ENCODE measurements at places on chromosomes 3 and 15.

- DNase-seq, result no peak
Measured at GRCh38 chr3:56089739-56090138, 378.5 kb downstream of the ERC2 start.

GRCh38 chr15:35693886-35694285, 147.9 kb upstream of the DPH6 start:
- DNase-seq, result no peak

DNA sequence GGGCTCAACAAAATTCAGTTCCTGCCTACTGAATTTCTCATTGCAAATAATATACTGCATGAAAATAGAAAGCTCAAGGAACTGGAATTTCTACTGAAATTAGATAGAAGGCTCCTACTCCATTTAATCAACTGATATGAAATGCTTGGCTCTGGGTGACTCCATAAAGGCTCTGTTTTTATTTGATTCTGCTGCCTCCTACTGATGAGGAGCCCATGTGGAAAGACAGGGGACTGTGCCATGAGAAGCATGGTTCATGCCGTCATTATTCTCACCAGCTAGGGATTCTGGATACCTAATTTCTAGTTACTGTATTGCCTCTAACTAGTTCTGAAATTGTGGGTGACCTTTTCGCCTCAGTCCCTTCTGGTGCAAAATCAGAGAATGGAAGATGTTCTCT, 366.2 kb upstream of the DPH6 start:
- no peak for DNase-seq

DNA sequence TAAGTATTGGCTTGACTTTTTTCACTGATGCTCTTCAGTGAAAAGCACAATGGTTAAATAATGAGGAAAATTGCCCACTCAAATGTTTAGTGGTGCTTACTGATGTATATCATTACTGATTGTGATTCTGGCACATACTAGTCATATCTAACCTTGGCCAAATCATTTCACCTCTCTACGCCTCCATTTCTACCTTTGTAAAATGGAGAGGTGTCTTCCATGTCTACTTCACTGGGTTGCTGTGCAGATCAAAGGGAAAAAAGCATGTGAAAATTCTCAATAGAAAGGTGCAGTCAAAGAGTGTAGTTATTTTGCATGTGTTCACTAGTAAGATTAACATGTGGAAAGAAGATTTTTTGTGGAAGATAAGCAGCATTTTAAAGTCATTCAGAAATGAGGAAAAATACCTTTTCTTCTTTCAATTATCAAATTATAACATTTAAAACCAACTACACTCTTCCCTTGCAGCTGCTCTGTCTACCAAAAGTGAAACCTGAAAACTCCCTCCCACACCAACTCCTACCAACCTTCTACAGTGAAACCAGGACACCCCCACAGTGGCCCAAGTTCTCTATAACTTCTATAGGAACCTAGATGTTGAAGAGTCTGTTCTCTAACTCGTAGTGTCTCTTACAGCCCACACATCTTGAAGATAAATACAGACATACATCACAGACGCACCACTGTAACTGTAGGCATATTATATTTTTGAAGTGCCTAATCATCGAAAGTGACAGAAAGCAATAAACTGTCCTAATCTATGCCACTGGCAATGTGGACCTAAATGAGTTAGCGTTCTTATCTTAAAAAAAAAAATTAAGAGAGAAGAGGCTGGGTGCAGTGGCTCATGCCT, 1.4 kb downstream of the CD200R1 start:
- no peak for DNase-seq

DNA sequence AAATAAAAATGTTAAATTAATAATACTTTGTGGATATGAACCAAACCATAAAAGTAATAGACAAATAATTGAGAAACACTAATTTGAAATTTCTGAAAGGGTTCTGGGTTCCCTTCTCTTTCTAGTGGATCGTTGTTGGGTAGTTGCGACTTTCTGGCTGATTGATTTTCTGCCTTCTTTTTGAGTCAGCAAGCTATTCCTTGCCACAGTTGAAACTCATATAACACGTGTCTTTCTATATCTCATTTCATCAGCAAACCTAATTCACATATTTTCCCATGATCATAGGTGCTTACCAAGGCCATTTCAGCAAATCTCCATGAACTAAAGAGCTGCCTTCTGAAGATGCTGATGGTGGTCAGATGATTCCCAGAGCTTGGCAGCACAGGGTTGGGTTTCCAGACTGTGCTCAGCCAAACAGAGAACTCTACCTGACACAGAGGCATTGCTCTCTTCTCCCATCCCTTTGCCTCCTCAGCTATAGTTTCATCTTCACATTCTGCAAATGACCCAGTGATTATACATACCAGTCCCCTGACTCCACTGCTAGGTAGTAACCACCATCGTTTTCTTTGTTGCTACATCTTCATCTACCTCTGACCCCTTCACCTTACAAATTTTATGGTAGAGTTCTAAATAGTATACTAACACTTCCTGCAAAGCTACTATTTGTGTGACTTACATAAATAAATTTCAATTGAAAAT, 383.9 kb upstream of the DPH6 start:
- DNase-seq, result no peak

- peak; percentile 28 for DNase-seq
Measured at GRCh38 chr3:129046037-129046731, 14.4 kb upstream of the GP9 start.

DNA sequence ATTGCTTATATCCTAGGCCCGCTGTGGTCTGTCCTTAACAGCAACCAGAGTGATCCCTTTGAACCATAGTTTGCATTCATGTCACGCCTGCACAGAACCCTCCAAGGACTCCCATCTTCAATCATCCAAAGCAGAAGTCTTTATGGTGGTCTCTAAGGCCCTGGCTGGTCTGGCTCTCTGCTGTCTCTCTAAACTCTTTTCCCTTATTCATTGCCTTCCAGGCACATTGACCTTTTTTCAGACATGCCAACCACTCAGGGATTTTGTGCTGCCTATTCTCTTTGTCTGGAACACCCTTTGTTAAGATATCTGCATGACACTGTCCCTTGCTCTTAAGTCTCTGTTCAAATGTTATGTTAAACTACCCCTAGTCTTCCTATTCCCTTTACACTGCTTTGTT, 21.9 kb upstream of the ZBTB47 start:
- no peak for DNase-seq

DNA sequence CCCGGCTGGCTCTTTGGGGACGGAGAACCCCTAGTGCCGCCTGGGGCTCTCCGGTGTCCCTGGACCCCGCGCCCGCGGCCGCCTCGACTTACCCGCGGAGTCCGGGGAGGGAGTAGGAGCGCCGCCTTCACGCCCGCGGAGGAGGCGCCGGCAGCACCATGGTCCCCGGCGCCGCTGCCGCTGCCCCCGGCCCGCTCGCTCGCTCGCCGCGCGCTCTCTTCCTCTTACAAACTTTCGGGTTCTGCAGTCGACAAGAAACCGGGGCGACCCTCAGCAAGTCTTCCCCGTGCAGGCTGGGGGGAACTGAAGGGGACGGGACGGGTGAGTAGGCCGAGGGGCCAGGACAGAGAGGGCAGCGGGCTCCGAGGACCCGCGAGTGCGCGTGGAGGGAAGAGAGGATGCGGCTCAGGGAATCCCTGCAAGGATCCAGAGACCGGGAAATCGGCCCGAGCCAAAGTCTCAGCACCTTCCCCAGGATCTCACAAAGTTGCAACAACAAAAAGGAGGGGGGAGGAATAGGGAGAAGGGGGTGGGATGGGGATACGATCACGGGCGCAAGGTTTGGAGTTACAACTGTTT, 2.0 kb downstream of the FOXP1 start:
- DNase-seq, result peak; percentile 20

DNA sequence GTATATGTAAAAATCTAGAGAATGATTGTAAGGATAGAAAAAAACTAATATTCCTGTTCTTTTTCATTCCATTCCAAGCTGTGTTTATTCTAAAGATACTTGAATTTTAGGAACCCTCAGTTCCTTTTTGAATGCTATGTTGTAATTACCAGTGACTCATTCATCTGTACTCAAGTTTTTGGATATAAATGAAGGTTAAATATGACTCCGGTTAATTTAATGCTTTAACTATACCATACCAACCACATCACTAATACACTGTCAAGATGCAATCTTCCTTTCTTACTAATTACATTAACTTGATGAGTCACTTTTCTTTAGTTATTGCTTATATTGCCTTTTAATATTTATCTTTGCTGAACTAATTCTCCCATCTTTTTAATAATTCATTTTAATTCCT, 68.8 kb upstream of the ZNF148 start:
- DNase-seq, result no peak

- DNase-seq, result no peak
Measured at GRCh38 chr15:92580933-92581445, 74.6 kb downstream of the FAM174B start.

GRCh38 chr3:102525624-102526023, 90.8 kb downstream of the ZPLD1 start:
- DNase-seq, result no peak

- no peak for DNase-seq
Measured at GRCh38 chr15:50134524-50135024, 15.5 kb upstream of the ATP8B4 start.

GRCh38 chr15:26848498-26848897, 18.4 kb upstream of the GABRA5 start:
- no peak for DNase-seq

DNA sequence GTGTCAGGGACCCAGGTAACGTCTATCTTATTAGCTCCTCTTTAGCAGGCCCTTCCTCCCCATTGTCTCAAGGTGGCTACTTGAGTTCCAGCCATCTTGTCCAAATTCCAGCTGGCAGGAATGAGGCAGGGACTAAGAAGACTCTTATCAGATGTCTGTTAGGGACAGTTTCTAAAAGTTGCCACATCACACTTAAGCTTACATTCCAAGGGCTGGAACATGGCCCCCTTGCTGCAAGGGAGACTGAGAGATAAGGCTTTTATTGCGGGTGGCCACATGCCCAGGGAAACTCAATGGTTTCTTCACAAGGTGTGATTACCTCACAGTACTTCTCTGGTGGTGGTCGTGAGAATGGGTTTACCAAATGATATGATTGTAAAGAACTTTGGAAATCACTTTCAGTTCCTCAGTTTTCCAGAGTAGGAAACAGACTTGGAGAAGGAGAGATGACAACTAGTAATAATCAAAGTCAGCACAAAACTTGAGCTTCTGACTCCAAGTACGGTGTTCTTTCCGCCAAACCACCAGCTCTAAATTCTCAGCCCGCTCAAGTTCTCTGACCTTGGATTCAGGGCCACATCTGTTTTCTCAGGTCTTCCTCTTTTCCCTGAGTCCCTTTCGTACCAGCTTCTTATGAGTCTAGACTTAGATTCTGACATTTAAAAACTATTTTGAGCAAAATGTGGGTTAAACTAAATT, 14.2 kb downstream of the PDIA5 start:
- no peak for DNase-seq

- no peak for DNase-seq
Measured at GRCh38 chr3:45976191-45977091, 19.2 kb downstream of the FYCO1 start.

DNA sequence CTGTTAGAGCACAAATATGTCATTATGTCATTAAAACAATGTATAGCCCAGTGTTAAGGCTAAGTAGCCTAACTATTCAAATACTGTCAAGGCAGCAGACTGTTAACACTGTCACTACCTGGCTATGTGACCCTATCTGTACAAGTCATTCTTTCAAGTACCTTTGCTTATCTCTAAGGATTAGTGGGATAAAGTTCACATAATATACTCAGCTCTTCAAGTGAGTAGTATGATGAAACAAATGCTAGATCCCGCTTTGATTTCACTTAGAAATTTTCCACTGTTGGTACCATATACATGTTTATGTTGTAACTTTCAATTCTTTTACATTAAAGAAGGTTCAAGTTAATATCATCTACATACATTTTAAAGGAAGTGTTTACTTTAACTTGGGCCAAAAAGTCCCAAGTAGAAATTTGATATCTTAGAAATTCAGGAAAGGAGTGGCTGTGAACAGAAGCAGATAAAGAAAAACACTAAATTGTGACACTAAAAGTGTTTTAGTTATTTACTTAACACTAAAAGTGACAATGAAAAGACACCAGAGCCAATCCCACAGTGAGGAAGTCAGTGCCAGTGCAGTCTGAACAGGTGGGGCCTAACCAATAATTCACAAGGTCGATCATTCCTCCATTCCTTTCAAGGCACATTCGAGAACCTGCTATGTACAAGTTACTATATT, 4.8 kb upstream of the RFX7 start:
- no peak for DNase-seq

- DNase-seq, result no peak
Measured at GRCh38 chr3:169429328-169429727, 234.2 kb downstream of the MECOM start.

DNA sequence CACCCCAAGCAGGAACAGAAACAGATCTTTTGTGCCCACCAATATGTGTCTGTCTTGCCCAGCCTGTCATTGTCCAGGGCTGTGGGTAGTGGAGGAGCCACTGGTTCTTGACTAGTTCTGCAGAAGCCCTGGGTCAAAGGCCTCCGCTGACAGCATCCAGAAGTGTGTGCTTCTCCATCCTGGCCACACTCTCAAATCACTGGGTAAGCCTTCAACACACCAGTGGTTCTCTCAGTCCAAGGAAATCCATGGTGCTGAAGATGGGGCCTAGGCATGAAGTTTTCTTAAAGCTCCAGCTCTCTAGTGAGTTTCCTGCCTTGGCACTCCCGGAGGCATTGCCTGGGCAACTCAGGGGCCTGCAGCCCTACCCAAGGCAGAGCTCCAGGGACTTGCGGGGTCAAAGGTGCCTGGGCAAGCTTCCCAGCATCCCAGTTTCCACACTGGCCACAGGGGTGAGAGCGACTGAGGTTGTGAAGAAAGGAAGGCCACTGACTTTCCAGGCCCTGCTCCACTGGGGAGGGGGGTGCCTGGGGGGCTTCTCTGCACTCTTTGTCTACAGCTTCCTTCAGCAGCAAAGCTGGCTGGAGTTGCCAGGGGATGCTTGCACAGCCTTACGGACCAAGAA, 37.9 kb upstream of the RPL32 start:
- no peak for DNase-seq

- no peak for DNase-seq
Measured at GRCh38 chr3:48952510-48953118, 34.0 kb downstream of the ARIH2 start.

GRCh38 chr15:68631601-68632051, 52.8 kb downstream of the CORO2B start:
- DNase-seq, result no peak

DNA sequence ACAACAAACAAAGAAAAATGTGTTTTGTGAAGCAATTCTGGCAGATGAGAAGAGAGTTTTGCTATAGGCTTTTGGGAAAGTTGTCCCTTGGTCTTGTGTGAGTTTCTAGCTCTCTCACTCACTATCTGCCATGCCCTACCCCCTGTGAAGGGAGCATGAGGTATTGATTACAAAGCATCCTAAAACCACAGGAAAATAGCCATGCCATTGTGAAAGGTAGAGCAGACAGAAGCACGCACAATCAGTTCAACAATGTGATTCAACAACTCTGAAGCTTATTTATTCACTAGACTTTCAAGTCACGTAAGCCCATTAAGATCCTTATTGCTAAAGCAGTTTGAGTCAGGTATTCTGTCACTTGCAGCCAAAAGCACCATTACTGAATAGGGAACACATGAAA, 6.5 kb upstream of the AQR start:
- DNase-seq, result no peak

- DNase-seq, result no peak
Measured at GRCh38 chr15:85414495-85414894, 34.1 kb downstream of the AKAP13 start.
